Retina (tissue), 1 donor: ENCODE measurements at places on chromosomes 2 and 18.

GRCh38 chr2:234963773-234964615 is 12.2 kb downstream of the SH3BP4 start:
- no peak for DNase-seq

GRCh38 chr2:98583276-98583675 is 25.0 kb downstream of the COA5 start:
- DNase-seq = no peak

DNA sequence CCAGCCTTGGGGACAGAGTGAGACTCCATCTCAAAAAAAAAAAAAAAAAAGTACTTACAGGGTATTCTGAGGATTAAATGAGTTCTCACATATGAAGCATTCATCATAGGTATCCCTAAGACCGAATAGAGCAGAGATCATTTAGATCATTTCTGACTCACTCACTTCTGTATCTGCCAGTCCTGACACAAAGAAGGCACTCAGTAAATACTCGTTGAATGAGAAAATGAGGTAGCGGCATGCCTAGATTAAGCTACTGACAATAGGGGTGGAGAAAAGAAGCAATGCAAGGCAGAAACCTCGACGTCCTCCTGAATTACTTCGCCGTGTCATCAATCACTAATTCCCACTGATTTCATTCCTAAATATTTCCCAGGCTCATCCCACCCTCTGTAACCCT is 103.8 kb downstream of the GREB1L start:
- no peak for DNase-seq

GRCh38 chr18:49225160-49225559 is 235.3 kb downstream of the DYM start:
- no peak for DNase-seq

DNA sequence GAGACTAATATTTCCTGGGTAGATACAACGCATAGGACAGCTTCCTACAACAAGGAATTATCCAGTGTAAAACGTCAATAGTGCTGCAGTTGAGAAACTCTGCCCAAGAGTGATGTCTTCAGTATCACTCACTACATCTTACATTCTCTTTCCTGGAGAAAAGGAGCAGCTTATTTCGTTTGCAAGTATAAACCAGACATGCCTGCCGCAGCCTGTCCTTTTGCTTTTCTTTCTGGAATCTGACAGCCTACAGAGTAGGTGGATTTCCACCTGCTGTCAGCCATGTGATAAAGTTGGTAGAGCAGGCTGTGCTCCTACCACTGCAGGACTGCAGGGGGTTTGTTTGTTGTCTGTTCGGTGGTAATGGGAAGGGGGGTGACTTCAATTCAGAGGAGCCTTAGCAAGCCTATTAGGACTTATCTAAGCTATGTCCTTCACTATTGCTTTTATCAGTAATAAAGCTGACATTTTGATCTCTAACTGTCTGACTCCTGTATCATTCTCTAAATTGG is 439.1 kb downstream of the GRB14 start:
- DNase-seq = no peak

GRCh38 chr2:15557887-15558311 is 3.2 kb downstream of the NBAS start:
- no peak for DNase-seq

DNA sequence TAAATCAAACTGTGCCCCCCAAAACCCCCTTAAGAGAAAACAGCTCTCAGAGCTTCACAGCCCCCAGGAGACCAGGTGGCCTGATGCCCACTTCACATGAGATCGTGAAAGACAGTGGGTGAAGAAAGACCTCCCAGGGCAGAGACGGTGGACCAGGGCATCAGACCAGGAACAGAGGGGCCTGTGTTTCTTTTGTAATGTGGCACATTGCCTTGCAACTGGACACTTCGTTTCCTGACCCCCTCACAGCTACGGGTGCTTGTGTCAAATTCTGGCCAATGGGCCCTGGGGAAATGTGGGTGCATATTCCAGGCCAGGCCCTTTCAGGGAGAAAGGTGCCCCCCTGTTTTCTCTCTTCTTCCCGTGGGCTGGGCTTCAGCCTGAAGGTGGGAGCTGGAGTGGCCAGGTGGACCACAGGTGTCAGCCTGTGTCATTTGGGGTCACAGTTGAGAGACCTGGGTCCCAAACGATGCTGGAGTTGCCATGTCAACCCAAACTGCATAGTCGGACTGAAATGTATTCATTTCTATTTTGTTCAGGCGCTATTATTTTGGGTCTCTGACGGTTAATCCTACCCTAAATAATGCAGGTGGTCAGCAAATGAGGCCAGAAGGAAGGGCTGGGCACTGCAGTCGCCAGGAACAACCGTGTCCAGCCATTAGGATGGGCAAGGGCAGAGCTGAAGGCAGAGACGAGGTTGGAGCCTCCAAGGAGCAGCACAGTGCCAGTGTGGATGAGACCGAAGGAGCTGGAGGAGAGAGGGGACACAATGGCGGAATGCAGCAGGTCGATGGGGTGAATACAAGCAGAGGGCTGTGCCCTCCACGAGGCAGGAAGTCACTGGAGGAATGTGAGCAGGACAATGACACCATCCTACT is 338.2 kb downstream of the EIPR1 start:
- DNase-seq = no peak

- no peak for DNase-seq
These were observed 228.5 kb downstream of the RTP5 start for GRCh38 chr2:242098034-242098433.

DNA sequence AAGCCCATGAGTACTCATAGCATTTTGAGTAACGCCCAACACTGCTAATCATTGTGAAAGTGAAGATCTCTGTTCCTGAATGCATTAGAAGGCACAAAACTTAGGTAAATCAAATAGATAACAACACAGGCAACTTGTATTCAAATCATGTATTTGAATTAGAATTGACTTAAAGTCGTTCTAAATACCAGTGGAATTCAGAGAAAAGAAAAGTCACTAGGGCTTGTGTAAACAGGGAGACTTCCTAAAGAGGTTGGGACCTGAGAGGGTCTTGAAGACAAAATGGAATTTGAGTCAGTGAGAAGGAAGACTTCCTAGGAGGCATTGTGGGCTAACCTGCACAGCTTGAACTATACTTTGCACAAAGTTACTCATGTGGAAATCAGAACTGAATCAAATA is 127.2 kb downstream of the CTNNA2 start:
- no peak for DNase-seq

DNA sequence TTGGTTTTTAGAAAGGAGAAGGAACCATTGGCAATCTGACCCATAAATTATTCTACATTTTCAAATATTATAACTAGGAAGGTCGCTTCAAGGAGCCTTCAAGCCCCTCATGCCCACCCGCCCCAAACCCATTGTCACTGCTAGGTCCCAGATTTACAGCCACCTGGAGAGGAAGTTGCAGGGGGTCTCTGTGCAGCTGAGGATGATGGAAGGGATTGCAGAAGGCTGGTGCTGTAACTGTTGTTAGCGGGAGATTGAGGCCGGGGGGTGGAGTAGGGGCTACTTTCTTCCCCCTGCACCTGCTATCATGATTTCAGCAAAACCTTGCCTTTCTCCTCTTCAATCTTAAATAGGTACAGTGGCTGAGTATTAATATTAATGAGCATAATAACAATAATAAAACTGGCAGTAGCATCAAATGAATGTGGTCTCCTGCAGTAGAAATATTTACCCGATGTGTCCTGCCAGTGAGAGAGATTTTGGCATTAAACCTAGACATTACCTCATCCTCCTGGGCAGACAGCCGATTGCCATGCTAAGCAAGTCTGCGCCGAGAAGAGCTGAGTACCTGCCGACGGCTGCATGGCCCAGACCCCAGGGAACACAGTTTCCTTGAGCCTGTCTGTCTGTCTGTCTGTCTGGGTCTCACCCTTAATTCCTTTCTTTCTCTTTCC is 225.4 kb downstream of the FAM210A start:
- no peak for DNase-seq

DNA sequence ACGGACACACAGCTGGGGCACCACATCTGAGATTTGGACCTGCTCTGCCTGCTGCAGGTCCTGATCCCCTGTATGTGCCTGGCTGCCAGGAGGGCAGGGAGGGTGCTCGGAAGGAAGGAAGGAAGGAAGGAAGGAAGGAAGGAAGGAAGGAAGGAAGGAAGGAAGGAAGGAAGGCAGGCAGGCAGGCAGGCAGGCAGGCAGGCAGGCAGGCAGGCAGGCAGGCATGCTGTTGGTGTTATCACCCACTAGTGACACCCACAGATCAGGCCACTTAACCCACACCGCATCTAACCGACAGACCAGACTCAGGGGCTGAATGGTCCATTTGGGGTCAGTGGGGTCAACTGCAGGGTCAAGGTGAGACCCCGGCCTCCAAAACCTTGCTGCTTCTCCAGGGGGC is 5.8 kb downstream of the KLHL30 start:
- DNase-seq = no peak

DNA sequence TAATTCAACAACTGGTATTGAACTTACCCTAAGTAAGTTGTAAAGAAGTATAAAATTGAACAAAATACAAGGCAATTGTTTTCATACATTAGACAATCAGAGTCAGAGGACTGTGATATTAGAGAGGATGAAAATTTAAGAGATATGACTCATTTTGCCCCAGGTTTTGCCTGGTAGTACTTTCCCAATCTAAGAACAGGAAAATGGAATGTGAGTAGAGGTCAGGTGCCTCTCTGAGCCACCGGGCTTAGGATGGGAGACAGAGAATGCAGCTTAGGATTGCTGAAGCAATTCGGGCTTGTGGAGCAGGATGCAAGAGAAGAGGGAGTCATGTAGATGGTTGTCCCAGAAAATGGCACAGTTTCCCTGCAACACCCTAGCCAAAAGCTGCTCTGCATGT is 219.7 kb upstream of the CHST9 start:
- DNase-seq = no peak
